ENCODE measurements at places on chromosomes 4 and X.

DNA sequence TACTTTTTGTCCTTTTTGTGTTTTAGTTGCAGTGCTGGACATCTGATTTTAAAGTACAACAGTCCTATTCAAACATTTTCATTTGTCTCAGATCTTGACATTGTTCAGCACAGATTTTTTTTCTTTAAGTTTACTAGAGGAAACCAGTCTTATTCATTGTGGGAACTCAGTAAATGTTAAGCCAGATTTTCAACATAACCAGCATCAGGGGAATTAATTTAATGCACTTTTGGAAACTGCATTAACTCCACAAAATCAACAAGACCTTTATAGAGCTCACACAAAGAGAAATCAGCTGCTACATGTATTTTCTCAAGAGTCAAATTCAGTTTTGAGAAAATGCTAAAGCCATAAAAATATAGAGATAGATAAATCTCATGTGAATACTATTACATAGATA is 9.9 kb downstream of the CPE start:
- DNase-seq = no peak

- no peak for DNase-seq
Measured at GRCh38 chrX:20965270-20966044, 408.8 kb upstream of the CNKSR2 start.

DNA sequence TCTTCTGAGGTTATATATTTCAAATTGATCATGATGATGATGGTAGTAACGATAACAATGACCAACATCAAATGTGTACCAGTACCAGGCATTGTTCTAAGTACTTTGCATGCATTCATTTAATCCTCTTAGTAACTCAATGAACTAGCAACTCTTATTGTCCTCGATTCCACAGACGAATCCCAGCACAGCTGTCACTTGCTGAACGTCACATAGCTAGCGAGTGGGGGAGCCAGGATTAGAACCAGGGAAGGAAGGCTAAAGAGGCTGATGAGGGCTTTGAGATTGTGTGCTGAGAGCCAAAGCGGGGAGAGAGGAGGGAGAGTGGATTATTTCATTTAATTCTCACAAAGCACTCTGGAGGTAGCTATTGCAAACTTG is 103.6 kb downstream of the PHOX2B start:
- DNase-seq = no peak

GRCh38 chrX:40310016-40310415 is 212.3 kb upstream of the BCOR start:
- DNase-seq = no peak

GRCh38 chr4:17324386-17324830 is 187.5 kb downstream of the QDPR start:
- peak; percentile 42 for DNase-seq

DNA sequence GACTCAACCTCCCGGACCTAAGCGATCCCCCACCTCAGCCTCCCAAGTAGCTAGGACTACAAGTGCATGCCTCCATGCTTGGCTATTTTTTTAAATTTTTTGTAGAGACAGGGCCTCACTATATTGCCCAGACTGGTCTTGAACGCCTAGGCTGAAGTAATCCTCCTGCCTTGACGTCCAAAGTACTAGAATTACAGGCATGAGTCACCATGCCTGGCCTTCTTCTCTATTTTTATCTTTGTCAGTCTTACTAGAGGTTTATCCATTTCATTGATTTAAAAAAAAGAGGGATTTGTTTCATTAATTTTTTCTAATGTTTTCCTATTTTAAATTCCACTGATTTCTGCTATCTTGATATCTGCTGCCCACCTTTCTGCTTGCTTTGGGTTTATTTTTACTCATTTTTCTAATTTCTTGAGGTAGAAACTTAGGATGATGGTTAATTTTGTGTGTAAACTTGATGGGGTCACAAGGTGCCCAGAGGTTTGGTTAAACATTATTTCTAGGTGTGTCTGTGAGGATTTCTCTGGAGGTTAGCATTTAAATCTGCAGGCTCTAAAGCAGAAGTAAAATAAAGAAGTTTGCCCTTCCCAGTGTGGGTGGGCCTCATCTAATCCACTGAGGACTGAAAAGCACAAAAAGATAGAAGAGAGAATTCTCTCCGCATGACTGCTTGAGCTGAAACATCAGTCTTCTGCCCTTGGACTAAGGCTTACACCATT is 116.2 kb upstream of the DCLK2 start:
- no peak for DNase-seq

- DNase-seq = no peak
Measured at GRCh38 chrX:17831255-17831654, 29.8 kb downstream of the RAI2 start.

GRCh38 chrX:150872773-150873336 is 25.6 kb downstream of the CD99L2 start:
- no peak for DNase-seq

DNA sequence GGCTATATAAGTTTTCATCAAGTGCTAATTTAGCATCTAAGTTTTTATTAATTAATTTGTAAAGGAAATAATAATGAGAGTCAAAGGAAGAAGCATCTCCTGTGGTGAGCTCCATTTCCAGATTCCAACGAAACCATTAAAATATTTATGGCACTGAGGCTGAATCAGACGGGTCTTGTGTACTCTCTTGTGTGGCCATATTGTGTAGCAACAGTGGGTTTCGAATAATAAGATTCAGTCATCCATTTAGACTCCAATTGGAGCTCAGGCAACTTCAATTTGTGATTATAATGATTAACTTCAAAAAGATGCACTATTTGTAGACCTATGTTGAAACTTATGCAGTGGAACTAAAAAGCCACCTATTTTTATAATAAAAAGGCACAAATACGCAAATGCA is 82.4 kb downstream of the SNCA start:
- no peak for DNase-seq

DNA sequence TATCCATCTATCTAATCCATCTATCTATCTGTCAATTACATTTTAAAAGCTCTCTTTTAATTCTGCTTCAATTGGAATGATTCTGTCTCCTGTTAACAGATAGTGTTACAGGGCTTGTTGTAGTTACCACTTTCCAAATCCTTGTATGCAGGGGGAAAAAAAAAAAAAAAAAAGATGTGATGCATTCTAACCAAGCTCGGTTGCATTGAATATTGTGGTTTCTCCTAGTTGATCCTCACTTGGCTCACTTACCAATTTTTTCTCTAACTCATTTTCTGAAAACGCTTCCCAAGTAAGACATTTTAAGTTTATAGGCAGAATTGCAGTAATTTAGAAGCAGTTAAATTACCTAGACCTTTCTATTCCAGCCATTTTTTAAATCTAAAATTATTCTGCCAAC is 327.9 kb upstream of the PITX2 start:
- DNase-seq = no peak

GRCh38 chr4:26073886-26074560 is 160.0 kb downstream of the SMIM20 start:
- peak; percentile 63 for DNase-seq

DNA sequence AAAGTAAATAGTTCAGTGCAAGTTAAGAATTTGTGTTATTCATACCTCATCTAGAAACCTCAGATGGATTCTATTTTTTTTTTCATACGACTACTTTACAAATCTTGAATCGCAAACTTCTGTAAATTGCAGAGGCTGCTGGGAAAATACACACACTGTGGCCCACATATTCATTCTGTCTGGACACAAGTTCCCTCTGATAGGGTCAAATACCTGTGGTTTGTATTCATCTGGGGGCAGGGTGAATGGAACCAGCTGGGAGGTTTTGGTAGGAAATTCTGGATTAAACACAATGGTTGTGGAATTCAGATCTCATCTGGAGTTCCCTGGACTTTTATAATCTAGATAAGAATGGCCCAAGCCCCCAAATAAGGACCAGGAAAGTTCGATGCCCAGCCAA is 56.2 kb downstream of the SPATA18 start:
- no peak for DNase-seq

DNA sequence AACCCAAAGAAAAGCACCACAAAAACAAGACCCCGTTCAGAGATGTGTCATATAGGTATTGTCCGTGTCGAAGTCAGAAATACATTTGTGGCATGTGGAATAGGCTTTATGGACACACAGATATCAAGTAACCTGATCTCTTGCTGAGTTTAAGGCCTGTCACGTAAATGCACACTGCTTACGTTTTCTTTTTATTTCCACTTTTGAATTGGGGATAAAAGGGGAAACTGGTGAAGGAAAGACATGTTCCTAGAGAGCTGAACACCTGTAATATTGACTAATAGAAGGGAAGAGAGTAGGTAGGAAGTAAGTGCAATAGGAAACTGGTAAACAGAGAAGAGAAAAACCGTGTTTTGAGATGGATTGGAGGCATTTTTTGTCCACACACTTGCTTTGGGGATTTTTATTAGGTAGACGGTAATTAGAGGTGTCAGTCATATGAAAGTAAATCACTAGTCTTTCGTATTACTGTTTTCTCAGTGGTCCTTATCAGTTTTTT is 24.9 kb downstream of the TMEM131L start:
- no peak for DNase-seq

- no peak for DNase-seq
Measured at GRCh38 chr4:189285377-189285776, 655.3 kb upstream of the FRG1 start.

DNA sequence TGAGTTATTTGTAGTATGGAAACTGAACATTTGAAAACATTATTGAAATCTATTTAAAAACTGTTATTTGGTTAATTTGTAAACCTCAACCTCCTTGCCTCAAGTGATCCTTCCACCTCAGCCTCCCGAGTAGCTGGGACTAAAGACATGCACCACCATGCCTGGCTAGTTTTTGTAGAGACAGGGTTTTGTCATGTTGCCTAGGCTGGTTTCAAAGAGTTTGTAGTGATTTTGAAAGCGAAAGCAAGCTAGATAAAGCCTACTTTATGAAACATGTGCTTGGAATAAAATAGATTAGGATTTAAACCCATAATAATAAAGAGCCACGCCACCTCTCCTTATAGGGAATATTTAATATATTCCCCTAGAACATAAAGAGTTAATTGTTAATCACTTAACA is 23.5 kb downstream of the ARSJ start:
- DNase-seq = peak; percentile 11

DNA sequence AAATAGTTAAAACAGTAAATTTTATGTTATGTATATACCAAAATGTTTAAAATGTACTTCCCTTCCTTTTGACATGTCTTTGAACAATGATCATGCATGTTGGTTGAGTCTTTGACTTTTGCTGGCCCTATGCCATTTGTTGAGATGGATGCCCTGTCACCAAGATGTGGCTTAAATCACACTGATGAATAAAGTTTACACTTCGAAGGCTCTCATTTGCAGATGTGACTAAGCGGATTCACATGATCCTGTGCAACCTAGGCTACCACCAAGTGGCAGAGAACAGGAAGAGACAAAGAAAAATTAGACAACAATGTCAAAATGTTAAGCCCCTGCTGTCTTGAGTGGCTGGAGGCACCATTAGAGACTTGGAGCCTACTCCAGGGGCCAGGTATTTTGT is 139.9 kb downstream of the RAB28 start:
- DNase-seq = no peak

GRCh38 chr4:21097026-21097425 is 396.8 kb downstream of the PACRGL start:
- no peak for DNase-seq

DNA sequence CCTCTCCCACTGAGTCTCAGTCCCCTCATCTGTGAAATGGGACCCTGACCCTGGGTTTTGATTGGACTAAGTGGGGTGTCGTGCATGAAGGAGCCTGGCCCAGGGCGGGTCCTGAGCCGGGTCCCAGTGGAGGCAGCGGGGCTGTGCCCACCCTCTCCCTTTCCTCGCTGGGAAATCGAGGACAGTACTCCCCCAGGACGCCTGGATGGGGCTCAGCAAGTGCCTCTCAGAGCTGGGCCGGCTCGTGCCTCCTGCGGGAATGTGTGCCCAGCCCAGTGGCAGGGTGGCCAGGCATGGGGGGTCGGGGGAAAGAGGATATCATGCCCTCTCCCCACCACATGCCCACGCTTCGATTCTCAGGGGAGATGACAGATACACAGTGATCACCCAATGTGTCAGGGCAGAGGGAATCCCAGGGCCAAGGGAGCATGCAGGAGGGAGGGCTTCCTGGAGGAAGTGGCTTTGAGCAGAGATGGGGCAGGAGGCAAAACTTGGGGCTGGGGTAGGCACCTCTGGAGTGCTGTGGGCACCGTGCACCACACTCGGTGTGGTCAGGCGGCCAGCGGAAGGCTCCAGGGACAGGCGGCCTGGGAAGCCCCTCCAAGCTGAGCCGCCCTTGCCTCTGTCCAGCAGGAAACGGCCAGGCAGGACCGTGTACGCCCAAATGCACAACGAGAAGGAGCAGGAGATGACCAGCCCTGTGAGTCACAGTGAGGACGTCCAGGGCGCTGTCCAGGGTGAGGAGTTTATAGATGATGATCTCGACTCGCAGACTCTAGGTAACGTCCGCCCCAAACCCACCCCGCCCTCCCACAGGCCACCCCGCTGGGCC is 203.0 kb downstream of the AFAP1 start:
- DNase-seq = no peak

GRCh38 chr4:184906480-184907097 is 80.8 kb upstream of the ACSL1 start:
- no peak for DNase-seq

DNA sequence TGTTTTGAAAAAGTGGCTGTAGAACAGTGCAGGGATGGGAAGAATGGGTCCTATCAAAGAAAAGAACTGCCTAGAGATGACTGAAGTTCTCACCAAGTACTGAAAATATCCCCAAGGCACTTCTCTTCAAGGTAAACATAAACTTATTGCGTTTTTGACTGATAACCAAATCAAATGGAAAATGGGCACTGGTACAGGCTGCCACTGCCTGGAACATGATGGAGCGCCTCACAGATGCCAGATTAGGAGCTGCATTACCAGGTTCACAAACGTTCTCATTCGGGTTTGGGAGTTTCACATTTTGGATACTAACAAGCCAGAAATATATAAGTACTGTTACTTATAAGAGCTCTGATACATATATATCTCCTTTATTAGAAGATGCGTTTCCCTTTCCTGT is 141.3 kb downstream of the CBR4 start:
- DNase-seq = no peak

DNA sequence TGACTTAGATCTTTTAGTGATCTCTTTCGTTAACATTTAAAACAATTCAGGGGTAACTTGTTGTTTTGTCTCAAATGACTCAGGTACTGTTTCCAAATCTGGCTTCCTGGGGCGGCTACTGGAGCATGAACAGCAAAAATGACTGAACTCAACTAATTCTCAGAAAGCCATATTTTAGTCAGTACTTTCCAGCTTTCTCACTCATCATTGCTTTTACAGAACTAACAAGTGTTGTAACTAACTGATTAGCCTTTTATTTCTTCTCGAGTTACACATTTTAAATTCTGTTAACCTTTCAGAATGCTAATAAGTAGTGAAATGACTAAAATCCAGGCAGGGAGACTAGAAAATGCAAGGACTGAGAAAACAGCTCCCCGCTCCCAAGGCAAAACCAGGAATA is 55.3 kb downstream of the JADE3 start:
- DNase-seq = peak; percentile 84

- peak; percentile 70 for DNase-seq
Measured at GRCh38 chr4:185394568-185395237, 1.0 kb downstream of the LRP2BP start.

GRCh38 chr4:83011689-83012199 is 1.1 kb upstream of the LIN54 start:
- peak; percentile 32 for DNase-seq

Data from activated CD4-positive, alpha-beta T cell treated with anti-CD3 and anti-CD28 coated beads, Interleukin-10, Interleukin-2, amounts not matched to agents 100 ng/mL and 50 ng/mL, durations not matched to agents 16 hours and 8 hours (primary cell).